Suprapubic skin (tissue), 4 donors: ENCODE measurements at places on chromosomes 6 and 20. TPM values are rescaled to one million over a fixed set of nuclear protein-coding genes. Genes with fewer than 3 reads are reported as not detected.

OOEP gene
- total RNA-seq, result not detected

MLN gene
- not detected for total RNA-seq

DNA sequence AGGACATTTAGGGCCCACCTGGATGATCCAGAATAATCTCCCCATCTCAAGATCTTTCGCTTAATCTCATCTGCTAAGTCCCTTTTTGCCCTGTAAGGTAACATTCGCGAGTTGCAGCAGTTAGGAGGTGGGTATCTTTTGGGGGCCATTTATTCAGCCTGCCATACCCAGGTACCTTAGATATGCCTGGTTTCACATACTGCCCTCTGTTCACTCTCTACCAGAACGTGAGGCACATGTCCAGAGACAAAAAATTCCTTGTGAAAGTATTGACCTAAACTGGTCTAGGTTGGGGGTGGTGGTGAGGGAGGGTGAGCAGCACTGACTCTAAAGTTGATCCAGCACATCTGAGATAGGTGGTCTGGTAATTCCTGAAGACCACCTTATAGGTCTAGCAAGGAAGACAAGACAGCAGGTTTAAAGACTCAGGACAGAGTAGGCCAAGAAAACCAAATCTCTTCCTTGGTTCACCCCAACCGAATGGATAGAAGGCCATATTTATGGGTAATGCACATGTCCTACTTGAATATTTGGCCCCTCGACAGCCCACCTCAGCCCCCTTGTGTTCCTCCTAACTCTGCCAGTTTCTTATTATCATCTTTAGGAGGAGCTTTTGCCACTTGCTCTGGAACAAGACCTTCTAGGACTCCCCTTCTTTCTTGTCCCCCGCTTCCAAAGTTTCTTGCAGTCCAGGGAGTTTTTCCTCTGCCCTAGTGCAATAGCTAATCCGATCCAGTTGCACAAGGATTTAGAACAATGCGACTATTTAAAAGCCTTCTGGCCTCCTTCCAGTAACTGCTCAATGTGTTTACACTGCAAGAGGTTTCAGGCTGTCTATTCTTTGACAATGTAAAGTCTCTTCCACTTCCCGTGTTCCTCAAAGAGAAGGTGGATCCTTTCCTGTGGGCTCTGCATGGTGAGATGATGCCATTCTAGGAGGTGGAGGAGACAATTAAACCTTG, 213.0 kb upstream of the LAMP5 start:
- H3K27ac ChIP-seq, result peak overlapping the region; percentile 71
- no peak overlapping the region for H3K4me3 ChIP-seq
- no peaks in the 10 kb centered on the region for H3K27me3 ChIP-seq
- no peak for DNase-seq

GRCh38 chr6:109320072-109320471, 62.2 kb downstream of the CD164 start:
- DNase-seq, result no peak
- H3K27me3 ChIP-seq, result no peaks in the 10 kb centered on the region
- no peak overlapping the region for H3K27ac ChIP-seq
- peaks cover 9% of the 10 kb centered on the region for H3K4me1 ChIP-seq
- H3K4me3 ChIP-seq, result no peak overlapping the region
- no peaks in the 10 kb centered on the region for H3K36me3 ChIP-seq

- no peak overlapping the region for H3K4me3 ChIP-seq
- DNase-seq, result no peak
- H3K27ac ChIP-seq, result no peak overlapping the region
- no peaks in the 10 kb centered on the region for H3K27me3 ChIP-seq
- no peaks in the 10 kb centered on the region for H3K36me3 ChIP-seq
- peaks cover 14% of the 10 kb centered on the region for H3K4me1 ChIP-seq
Measured at GRCh38 chr6:34961574-34961973, 72.5 kb downstream of the ANKS1A start.

DNA sequence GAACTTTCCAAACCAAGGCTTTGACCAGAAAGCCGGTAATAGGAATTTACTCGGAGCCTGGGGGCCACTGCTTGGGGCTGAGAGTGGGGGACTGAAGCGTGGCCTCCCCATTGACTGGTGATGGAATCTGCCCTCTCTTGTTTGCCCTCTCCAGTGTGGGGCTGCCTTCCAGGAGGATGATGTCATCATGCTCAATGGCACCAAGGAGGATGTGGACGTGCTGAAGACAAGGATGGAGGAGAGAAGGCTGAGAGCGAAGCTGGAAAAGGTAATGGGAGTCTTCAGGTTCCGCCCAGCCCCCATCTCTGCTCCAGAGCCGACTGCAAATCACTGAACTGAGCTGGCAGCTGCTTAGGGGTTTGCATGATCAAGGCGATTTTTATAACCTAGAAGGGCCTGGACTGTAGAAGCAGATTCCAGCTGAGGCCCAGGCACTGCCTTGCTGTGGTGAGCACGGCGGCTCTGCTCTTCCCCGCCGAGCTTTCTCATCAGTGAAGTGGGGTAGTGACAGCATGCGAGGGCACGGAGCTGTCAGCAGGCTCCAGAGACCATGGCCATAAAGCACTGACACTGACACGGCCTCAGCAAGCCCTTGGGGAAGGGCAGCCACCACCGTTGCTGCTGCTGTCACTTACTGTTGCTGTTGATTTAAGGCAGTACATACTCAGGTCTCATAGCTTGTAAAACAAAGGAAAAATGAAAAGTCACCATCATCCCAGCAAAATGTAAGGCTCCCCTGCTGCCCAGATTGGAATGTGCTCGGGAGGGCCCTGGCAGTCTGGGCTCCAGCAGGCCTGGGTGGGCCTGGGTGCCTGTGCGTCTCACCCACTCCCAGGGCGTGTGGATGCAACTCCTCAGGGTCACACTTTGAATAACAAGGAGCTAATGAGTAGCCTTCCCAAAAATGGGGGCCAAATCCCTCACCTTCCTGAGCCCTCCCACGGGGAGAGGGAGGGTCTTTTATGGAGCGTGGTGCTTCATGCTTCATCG, 11.1 kb upstream of the FAM209A start:
- H3K27ac ChIP-seq, result no peak overlapping the region
- DNase-seq, result no peak
- H3K4me1 ChIP-seq, result no peaks in the 10 kb centered on the region
- no peak overlapping the region for H3K4me3 ChIP-seq

DNA sequence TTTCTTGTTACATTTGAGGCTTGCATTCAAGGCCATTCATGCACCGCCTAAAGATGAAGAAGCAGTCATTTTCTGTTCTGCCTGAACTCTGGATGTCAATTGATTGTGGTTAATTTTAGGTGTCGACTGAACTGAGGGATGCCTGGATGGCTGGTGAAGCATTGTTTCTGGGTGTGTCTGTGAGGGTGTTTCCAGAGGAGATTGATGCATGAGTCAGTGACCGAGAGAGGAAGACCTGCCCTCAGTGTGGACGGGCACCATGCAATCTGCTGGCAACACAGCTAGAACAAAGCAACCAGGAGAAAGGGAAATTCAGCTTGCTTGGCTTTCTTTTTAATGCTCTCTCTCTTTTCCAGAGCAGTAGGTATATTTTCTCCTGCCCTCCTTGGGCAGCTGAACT, 164.1 kb upstream of the ECI2 start:
- H3K27me3 ChIP-seq, result peaks cover 2% of the 10 kb centered on the region
- H3K4me1 ChIP-seq, result peaks cover 14% of the 10 kb centered on the region
- H3K36me3 ChIP-seq, result no peaks in the 10 kb centered on the region
- H3K4me3 ChIP-seq, result no peak overlapping the region
- DNase-seq, result no peak
- H3K27ac ChIP-seq, result no peak overlapping the region

GRCh38 chr6:159969921-159970320, 1.0 kb downstream of the IGF2R start:
- peak overlapping the region; percentile 97 for H3K4me3 ChIP-seq
- DNase-seq, result peak; percentile 75
- H3K4me1 ChIP-seq, result peaks cover 38% of the 10 kb centered on the region
- peak overlapping the region; percentile 91 for H3K27ac ChIP-seq
- no peaks in the 10 kb centered on the region for H3K36me3 ChIP-seq
- no peaks in the 10 kb centered on the region for H3K27me3 ChIP-seq
